ENCODE measurements at places on chromosomes 11 and 22. TPM values are rescaled to one million over a fixed set of nuclear protein-coding genes. Genes with fewer than 3 reads are reported as not detected.

DNA sequence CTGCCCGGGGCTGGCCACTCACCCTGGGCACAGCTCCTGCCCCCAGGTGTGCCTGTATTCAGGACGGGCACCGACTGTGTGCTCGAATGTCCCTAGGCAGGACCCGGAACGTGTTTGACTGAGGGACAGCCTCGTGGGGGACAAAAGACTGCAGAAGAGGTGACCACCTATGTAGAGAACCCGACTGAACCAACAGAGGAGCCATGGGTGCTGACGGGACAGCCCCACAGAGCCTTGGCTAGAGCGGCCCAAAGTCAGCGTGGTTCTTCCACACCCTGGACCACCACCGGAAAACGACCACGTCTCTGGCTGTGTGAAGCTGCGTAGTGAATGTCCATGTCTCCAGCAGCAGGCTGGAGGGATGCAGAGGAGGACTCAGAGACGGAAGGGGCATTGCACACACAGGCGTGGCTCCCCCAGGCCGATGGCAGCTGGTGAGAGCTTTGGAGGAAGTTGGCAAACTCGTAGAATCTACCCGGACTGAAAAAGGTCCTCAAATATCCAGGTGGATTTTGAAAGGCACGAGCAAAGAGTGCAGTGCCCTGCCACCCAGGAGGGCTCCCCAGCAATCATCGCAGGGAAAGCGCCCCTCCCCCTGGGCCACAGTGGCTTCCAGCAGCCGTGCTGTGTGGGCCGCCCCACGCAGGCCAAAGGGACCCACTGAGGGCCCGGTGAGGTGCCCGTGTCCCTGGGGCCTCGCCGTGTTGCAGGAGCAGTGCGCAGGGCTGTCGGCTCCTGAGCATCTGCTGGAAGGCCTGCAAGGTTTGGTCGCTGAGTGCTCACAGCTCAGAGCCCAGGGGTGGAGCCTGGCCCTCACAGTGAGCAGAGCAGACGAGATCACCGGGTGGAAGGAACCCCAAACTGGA, 17.5 kb upstream of the MUC5B start:
- peak; percentile 58 for DNase-seq

BANF1 gene
- total RNA-seq, result 48.6 TPM

DNA sequence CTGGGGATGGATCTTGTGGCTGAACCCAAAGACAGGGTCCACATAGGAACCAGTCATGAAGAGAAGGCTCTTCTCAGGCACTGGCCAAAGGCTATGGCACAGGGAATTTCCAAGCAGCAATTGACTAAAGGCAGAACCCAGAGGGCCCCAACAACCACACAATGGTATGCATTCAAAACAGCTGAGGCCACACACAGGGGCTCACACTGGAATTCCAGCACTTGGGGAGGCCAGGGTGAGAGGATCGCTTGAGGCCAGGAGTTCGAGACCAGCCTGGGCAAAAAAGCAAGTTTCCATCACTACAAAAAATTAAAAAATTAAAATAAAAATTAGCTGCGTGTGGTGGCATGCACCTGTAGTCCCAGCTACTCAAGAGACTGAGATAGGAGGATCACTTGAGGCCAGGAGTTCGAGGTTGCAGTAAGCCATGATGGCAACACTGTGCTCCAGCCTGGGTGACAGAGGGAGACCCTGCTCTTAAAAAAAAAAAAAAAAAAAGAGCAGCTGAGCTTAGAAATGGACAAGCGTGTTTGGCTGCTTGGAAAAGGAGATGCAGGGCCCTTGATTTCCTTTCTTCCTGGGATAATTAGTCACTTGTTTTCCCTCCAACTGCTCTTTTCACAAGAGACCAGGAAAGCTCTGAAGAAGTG, 44.6 kb downstream of the MYH9 start:
- DNase-seq, result no peak

C11orf68 gene
- total RNA-seq, result 22.1 TPM

DNA sequence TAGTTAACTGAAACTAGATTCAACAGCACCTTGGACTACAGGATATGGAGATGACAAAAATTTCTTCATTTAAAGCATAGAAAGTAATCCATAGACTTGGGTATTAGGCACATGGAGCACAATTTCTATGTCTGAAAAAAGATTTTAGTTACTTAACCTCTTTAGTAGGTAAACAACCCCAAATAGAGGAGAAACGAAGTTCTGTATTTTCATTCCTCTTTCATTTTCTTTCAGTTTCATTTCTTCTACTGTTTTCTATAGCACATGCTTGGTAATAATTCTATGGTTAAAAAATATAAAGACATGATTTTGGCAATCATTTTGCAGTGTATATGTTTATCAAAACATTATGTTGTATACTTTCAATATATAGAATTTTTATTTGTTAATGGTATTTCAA, 99.5 kb downstream of the CASP12 start:
- DNase-seq, result no peak

- no peak for DNase-seq
Observed at GRCh38 chr11:109150581-109150980, 271.4 kb upstream of the C11orf87 start.

DHCR7 gene
- total RNA-seq, result 4.6 TPM

- no peak for DNase-seq
Observed at GRCh38 chr11:126694065-126694625, 306.4 kb downstream of the KIRREL3 start.

C22orf39 gene
- 88.1 TPM for total RNA-seq

GRCh38 chr11:126736682-126737572, 263.6 kb downstream of the KIRREL3 start:
- DNase-seq, result no peak

CASP1 gene
- total RNA-seq, result 14.0 TPM

KDELR3 gene
- 5.5 TPM for total RNA-seq

FAM118B gene
- total RNA-seq, result 13.3 TPM

DNA sequence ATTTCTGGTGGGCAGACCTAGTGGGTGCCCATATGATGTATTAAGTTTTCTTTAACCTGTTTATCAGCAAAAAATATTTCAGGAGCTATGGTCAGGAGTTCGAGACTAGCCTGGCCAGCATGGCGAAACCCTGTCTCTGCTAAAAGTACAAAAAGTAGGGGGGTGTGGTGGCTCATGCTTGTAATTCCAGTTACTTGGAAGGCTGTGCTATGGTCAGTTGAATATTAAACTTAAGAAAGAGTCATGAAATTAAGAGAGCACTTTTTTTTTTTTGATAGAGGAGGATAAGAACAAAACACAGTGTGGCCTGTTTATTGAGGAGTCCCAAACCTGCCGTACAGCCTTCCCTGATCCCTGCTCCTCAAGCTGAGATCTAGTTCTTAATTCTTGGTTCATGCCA, 29.8 kb downstream of the OR6Q1 start:
- DNase-seq, result no peak

DNA sequence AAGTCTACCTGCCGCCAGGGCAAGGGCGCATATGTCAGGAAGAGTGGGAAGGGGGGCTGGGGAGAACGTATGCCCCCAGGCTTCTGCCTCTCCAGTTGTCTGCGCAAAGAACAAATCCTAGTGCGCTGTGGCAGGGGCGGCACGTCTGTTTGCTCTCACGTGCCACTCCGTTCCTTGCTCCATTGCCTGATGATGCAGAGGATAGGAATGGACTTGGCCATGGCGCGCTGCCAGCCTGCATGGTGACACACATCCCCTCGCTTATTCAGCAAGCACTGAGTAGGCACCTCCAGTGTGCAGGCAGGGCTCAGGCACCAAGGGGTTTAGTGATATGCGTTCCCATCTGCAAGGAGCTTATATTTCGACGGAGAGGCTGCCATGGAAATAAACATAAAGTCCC, 45.4 kb upstream of the SLC22A12 start:
- no peak for DNase-seq

- no peak for DNase-seq
Observed at GRCh38 chr11:8296038-8296649, 32.5 kb upstream of the LMO1 start.

GRCh38 chr11:114159802-114160632, 100.5 kb downstream of the ZBTB16 start:
- DNase-seq, result peak; percentile 100

DNA sequence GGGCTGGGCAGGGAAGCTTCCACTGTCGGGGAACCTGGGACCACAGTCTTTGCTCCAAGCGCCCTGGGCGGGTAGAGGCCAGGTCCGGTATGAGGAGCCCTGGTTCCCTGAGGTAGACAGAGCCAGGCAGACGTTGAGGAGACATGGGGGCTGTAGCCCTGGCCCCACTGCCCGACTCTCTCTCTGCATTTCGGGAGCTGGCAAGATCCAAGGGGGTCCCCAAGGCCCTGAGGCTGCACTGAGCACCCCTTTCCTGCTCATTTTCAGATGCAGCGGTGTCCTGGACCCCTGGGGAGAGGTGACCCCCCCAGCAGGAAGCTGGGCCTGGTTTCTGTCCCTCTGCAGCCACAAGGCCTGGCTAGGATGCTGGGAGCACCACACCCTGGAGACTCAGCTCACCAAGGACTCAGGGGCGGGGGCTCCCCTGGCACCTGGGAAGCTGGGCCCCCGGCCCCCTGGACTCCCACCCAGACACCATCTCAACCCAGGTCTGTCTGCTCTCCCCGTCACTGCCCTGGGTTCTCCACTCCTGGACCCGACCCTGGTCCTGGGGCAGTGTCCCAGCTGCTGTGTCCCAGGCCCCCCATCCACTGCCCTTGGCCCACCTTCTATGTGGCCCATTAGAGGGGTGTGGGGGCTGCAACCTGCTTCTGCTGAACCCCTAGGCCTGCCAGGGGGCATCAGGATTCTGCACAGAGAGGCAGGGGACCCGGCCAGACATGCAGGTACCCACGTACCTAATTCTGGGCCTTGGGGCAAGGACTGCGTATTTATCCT, 15.0 kb upstream of the MUC6 start:
- DNase-seq, result peak; percentile 42

DNA sequence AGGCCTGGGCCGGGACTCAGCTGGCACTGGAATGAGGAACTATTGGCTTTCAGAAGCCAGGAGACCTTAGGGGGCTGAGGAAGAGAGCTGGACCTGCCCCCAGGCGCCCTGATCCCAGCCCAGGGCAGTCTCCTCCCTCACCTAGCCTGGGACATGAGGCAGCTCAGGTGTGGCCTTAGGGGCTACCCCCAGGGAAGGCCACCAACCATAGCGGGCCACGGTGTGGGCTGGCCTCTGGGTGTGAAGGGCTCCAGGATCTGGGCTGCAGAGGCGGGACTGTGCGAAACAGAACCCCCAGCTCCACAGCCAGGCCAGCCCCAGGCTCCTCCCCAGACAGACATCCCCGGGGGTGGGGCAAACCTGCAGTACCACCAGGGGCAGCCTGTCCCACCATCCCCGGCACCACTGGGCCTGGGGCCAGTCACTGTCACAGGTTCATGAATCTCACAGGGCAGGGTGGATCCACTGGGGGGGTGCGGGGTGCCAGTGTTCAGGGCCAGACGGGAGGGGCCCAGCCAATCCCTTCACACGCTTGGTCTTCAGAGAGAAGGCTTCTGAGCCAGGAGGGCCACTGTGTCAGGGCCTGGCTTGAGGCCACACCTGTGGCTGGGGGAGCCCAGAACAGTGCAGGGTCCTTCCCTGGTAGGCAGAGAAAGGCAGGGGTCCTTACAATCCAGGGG, 3.5 kb downstream of the PLXNB2 start:
- peak; percentile 88 for DNase-seq

SLC35C1 gene
- 5.3 TPM for total RNA-seq

- DNase-seq, result no peak
Observed at GRCh38 chr11:61041755-61042518, 60.4 kb upstream of the CD5 start.

DNA sequence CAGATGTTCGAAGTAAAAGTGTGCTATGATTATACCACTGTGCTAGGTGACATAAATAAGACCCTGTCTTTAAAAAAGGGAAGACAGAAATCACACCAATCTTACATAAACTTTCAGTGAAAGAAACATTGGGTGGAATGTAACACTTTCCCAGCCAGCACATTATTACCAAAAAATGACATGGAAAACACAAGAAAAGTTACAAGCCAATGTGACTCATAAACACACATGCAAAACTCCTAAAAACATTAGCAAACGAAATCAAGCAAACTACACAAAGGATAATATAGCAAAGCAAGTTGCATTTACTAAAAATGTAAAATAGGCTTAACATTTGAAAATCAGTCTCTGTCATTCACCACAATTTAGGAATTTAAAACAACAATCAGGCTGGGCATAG, 47.0 kb downstream of the SBF2 start:
- DNase-seq, result no peak

- no peak for DNase-seq
Observed at GRCh38 chr22:40043793-40044101, 49.0 kb downstream of the FAM83F start.

PKP3 gene
- 0.27 TPM for total RNA-seq

HORMAD2 gene
- total RNA-seq, result not detected

- DNase-seq, result no peak
Observed at GRCh38 chr22:45971408-45972028, 5.4 kb downstream of the WNT7B start.

PRR33 gene
- not detected for total RNA-seq

WEE1 gene
- total RNA-seq, result 38.8 TPM

- DNase-seq, result no peak
Observed at GRCh38 chr11:59335001-59335400, 23.7 kb upstream of the OR5AN1 start.

GRCh38 chr22:39130892-39131855, 21.3 kb downstream of the CBX7 start:
- DNase-seq, result peak; percentile 65

HTR3B gene
- total RNA-seq, result not detected

- no peak for DNase-seq
Observed at GRCh38 chr11:72683782-72684200, 9.6 kb upstream of the PDE2A start.

DNA sequence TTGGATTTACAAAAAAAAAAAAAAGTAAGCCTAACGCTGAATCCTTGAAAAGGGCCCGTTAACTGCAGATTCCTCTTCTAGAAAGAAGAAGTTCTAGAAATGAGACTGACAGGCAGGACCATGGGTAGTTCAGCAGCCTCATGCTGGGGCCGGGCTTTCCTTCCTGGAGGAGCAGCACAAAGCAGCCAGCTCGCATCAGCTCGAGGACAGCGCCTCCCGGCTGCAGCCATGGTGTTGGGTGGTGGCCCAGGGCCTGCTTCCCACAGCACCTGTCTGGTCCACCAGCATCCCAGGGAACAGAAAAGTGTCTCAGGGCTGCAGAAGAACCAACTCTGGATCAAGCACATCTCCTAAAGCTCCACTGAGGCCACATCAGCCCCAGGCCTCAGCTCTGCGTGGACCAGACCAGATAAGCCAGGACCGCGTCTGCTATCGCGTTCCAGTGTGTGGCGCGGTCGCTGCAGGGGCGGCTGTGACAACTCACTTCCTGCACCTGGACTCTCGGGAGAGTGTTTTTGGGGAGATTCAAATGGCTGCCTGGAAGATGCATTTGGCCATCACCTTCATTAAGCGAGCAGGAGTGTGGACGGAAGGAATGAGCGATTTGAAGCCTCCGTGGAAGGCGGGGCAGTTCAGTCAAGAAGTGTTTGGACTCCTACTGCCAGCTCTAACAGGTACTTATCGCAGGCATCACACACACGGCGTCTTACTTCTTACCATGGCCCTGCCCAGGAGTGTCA, 53.5 kb downstream of the MYH9 start:
- DNase-seq, result peak; percentile 85

SLC22A9 gene
- not detected for total RNA-seq

DNA sequence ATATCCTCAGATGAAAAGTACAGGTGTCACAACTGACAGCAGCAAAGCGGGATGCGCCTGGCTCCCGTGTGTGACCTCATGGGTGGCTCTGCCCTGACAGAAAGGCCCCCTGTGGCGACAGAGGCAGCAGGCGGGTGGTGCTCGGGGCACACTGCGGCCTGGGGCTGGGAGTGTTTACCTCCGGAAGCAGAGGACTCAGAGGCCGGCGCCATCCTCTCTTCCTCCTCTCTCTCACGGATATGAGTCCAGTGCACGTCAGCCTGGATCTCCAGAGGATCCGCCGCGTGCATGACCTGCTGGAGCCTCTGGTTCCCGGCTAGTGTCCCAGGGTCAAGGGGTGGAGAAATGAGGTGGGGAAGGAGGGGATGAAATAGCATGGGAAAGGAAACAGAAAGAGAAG, 53.2 kb upstream of the BID start:
- no peak for DNase-seq

- DNase-seq, result no peak
Observed at GRCh38 chr11:115126515-115127208, 377.6 kb downstream of the CADM1 start.

All from sigmoid colon (tissue), 7 donors.